T-helper 2 cell (primary cell): ENCODE measurements at places on chromosomes 11 and 22.

DNA sequence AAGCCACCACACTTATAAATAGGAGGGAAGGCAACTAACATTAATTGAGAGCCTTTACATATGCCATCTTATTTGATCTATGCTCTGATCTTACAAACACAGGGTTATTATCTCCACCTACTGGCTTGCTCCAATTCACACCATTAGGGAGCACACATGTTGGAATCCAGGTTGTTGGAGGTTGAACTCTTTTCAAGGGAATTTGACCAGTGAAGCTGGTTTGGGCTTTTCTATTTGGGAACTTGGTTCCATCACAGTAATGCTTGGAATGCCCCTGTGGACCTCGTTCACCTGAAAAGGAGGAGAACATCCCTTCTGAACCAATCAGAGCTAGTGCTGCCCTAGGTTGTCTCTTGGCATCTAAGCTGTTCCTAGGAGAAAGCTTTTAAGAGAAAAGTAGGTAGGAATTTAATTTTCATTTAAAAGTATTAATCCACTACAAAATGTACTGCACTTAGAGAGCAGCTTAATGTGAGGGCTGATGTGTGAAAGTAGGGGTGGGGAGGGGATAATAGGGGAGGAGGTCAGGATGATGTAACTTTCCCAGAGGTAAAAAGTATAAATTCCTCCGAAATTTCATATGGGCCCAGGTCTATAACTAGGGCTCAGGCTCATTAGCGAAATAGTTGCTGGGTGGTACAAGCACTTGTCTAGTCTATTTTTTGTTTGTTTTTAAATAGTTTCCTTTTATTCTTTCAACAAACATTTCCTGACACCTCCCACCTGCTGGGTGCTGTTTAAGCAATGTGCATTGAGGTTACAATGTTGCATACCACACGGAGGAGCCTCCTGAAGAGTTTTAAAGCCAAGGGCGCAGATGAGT, 7.6 kb upstream of the MICAL2 start:
- DNase-seq = no peak

DNA sequence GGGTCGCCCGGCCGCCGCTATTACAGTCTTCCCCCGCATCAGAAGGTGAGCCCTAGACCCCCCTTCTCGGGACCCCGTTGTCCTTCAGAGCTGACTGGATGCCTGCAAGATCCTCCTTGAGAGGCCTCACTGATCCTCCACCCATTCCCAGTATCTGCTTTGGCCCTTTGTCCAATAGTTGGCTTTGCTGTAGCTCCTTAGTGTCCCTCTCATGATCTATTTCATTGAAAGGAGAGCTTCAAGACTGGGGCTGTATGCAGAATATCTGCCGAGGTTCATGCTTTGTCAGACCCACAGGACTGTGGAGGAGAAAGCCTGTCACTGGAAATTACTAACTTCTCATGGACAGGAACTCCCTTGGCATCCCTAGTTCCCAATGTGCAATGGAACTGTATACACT, 499 bp downstream of the DLAT start:
- no peak for DNase-seq

- no peak for DNase-seq
Measured at GRCh38 chr11:83037877-83038276, 33.8 kb downstream of the RAB30 start.

- DNase-seq = no peak
Measured at GRCh38 chr11:65712633-65713076, 603 bp downstream of the KAT5 start.

DNA sequence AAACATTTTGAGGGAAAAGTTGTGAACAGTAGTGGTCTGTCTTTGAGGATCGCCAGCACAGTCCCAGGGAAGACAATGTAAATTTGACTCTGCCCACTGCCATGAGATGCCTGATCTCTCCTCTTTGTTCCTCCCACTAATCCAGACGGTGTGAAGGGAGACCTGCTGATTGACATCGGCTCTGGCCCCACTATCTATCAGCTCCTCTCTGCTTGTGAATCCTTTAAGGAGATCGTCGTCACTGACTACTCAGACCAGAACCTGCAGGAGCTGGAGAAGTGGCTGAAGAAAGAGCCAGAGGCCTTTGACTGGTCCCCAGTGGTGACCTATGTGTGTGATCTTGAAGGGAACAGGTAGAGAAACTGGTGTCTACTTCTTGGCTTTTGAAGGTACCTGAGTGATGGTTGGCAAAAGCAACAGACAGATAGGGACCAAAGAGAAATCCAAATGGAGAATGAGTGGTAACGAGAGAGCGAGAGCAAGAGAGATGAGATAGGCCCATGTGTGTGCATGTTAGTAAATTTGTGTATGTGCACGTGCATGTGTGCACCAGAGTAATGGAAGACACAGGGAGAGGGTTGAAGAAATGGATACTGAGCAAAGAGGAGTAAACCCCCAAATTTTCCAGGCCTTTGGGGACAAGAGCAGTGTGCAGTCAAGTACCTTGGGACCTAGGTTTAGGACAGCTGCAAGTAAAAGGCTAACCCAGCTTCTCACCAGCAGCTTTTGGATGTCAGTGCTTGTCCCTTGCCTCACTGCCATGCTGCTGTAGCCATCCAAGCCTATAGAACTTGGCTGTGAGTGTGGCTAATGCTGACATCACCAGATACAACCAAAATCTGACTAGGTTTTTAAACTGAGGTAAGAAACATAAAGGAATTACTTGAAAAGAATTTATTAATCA, 1.9 kb downstream of the NNMT start:
- no peak for DNase-seq

DNA sequence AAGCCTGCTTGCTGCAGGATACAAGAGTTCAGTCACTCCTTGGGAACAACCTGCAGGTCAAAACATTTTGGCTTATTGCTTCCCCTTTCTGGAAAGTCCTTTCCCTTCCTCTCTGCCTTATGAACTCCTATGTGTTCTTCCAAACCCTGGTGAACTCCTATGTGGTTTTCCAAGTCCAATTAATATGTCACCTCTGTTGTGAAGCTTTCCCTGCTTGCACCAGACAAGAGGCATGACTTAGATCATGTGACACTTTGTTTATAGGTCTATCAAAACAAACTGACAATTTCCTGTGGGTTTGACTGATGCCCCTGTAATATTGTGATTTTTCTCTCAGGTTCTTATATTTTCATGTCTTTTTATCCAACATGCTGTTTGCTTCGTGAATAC, 64.2 kb downstream of the ENDOD1 start:
- DNase-seq = no peak

DNA sequence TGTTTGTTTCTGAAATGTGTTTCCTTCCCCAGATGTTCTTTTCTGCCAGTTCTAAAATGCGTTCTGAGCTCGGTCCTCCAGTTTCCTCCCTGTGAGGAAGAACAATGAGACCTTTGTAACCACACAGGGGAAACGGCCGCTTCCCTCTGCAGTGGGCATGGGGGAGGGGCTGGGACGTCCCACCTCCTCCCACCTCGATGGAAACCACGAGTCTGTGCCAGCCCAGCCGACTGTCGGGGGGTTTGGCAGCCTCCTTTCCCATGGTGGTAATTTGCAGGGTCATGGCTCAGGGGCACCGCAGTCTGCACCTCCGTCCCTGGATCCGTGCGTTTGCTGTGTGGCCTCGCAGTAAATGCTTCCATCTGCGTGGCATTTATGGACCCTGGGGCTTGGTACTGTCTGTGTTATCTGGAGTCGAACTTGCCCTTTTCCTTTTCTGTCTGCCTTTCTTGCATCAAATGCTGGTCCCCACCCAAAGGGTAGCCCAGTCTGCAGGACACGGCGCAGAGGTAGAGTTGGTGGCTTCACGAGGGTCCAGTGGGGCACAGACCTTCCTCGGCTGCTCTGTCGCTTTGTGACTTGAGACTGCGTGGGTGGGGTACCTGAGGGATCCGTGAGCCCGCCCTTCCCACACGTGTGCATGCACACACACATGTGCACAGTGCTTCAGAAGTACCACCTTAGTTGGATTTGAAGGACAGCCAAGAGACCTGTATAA, 16.1 kb downstream of the LRP5 start:
- no peak for DNase-seq
